ENCODE measurements at places on chromosomes 1 and 21.

DNA sequence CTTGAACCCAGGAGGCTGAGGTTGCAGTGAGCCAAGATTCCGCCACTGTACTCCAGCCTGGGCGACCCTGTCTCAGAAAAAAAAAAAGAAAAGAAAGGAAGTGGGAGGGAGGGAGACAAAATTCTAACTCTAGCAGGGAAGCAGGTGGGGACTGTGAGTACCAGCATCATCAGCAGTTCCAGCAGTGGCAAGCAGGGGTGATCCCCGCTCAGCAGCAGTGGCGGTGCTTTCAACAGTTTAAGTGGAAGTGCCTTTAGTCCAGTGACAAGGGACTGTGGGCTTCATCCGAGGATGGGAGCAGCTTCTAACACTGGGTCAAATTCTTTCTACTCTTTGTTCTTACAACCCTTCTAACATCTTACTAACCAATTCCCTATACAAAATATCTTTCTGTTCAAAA lies 858.1 kb upstream of the ADAMTS5 start:
- no peak for DNase-seq

- no peak for DNase-seq
Measured at GRCh38 chr1:83555871-83556270, 443.1 kb downstream of the TTLL7 start.

GRCh38 chr1:3030663-3031381 lies 9.6 kb downstream of the ACTRT2 start:
- no peak for DNase-seq

- DNase-seq: peak; percentile 40
Measured at GRCh38 chr1:23751050-23751814, 8.0 kb downstream of the ELOA start.

GRCh38 chr1:164228928-164229327 lies 330.1 kb upstream of the PBX1 start:
- no peak for DNase-seq
